ENCODE measurements at places on chromosomes 5 and 9.

- no peak for DNase-seq
These were observed 630.1 kb downstream of the IRX1 start for GRCh38 chr5:4225741-4226140.

GRCh38 chr5:165616490-165617405, 2111.3 kb downstream of the MAT2B start:
- DNase-seq: peak; percentile 2

DNA sequence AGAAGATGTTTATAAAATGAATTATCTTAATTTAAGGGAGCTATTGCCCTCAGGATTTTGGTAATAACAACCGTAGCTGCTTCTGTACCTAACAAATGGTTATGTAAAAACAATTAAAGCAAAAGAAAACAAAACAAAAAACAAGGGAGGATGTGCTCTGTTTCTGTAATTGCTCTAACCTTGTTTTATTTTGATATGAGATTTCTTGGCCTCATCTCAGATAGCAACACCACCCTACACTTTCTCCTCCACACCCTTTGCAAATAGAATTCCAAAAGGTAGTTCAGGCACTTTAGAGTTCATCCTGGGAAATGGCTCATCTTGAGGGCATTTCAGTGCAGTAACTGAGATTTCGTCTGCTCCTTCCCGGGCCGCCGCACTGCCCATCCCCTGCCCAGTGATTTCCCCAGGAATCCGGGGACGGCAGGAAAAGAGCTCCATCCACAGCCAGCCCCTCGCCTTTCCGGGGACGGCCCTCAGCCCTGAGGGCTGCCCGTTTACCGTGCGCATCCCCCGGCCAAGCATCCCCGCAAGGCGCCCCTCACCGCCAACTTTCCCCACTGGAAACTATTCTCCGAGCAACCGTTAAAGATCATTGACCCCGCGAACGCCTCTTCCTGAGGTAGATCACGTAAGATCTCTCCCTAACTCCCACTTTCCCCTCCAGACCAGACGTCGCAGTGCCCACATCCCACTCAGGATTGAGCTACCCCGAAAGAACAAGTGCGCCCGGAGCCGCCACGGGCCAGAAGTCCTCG, 1.2 kb downstream of the FNBP1 start:
- peak; percentile 35 for DNase-seq

DNA sequence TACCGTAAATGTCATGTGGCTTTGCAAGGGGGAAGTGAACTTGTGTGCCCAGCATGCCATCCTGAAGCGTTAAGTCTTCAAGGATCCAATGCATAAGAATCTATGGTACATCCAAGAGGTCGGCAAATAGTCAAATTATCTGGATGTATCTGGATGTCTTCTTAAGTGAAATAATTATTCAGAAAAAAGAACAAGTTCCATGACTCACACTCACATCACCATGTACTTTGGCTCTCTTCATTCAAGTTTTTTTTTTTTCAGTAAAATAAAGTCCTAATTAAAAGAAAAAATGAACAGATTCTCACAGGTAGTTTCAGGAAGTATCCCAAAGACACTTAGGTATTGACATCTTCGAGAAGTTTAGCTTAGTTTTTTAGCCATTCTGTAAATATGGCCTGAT, 62.7 kb upstream of the MEGF10 start:
- DNase-seq: no peak

- DNase-seq: peak; percentile 71
These were observed 52.9 kb upstream of the PAPPA start for GRCh38 chr9:116100711-116101121.

- DNase-seq: no peak
These were observed 156.8 kb upstream of the TBC1D2 start for GRCh38 chr9:98412101-98412842.

DNA sequence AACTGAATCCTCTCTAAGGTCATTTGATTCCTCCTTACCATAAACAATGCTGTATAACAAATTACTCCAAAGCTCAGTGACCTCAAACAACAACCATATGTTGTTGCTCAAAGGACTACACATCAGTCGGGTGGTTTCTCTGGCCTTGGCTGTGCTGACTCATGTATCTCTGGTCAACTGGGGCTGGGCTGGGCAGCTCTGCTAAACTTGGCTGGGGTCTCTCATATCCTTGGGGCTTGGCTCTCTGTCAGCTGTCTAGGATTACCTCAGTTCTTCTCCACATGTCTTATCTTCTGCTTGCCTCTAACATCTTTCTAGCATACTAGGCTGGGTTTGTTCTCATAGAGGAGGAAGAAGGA, 86.4 kb downstream of the GALNT10 start:
- DNase-seq: peak; percentile 77

- DNase-seq: no peak
These were observed 9.4 kb downstream of the PDGFRB start for GRCh38 chr5:150146235-150146634.

GRCh38 chr5:178238711-178239592, 6.3 kb upstream of the PHYKPL start:
- no peak for DNase-seq

GRCh38 chr9:29212397-29213387, 1639.4 kb upstream of the C9orf72 start:
- DNase-seq: no peak

DNA sequence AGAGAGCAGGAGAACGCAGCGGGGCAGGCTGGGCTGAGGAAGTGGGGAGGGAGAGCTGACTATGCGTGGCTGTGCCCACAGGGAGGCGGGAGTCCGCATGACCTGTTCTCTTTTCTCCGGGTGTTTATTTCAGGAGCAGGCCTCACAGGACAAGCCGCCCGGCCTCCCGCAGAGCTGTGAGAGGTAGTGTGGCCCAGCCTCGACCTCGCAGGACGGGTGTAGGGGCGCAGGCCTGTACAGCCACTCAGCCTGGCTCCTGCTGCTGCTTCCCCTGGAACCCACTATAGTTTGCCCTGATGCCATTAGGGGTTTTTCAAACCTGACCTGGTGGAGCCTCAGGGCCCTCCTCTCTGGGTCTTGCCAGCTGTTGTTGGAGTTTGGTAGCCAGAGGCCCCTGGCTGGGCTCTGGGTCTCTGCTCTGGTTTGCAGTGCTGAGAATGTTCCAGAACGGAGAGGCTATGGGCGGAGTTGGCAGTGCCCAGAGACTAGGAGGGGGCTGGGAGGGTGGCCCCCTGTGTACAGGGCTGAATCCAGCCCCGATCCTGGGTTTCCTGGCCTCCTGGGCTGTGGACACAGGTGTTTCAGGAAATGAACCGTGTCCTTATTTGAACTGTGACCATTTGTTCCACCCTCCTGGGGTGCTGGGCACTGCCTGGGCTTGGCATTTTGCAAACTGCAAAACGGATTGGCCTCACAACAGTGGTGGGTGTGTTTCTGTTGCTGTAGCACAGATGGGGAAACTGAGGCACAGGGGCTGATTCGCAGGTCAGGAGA, 78.8 kb downstream of the WNK2 start:
- DNase-seq: no peak

DNA sequence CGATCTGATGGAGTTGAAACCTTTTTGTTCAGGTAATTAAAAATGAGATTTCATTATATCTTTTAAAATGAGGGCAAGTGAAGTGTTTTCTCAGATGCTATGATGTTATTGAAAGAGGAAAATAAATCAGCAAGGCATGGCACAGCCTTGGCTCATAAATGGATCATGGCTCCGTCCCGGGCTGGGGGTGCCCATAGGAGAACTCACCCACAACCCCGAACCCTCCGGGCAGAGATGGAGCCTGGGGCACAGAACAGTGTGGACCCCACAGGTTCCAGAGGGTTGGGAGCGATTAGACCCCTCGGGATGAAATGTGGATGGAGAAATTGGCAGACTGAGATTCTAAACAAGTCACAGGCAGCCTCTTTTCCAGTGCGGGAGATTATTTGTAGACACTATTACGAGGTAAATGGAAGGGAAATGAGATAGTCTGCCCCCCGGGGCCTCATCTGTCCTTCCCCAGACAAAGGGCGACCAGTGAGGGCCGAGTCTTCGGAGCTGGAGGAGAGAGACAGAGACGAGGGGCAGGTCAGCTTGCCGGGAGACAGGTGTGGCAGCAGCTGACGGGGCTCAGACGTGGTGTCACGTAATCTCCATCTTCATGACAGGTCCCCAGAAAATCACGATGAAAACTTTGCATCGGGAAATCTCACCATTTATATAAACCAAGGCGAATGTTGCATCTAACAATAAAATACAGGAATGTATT, 33.7 kb downstream of the NDUFS6 start:
- no peak for DNase-seq

GRCh38 chr9:69971643-69972449, 71.8 kb upstream of the MAMDC2 start:
- DNase-seq: peak; percentile 65

DNA sequence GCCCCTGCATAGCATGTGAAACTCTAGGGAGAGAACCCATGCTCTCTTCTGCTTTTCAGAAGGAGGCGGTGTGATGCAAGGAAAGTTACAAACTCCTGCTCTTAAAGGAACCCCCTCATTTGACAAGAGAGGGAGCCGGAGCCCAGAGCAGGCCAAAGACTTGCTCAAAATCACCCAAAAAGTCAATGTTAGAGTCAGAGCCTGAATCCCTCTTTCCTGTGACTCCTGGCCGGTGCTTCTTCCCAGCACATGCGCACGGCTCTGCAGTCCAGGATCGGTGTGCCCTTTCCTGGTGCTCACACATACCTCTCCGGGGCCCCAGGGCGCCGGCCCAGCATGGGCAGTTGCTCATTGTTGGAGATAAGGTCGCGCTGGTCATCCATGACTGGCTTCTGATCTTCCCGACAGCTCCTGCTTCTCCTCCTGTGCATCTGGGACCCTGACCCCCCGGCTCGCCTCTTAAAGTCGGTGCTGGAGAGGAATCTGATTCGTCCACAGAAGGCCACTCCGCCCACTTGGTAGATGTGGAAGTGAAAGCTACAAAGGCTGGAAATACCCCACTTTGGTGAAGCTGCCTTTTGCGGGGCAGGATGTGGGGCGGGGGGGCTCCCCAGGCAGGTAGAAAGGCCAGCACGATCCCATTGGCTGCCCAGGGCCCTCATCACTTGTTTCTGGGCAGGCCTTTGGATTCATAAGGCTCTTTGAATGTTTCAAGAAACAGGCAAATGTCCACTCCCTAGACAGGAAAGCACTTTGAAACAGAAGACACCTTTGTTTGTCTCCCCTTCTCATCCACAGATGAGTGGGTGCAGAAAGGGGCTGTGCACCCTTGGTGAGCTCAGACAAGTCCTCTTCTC, at the start of gene CD74:
Gene CD74 (minus strand): TSS at position 592 of the 857 bp plus-strand sequence. CDS start 161 bp downstream, at position 431.
- no peak for DNase-seq

GRCh38 chr5:2023196-2023595, 140.5 kb upstream of the IRX4 start:
- no peak for DNase-seq

DNA sequence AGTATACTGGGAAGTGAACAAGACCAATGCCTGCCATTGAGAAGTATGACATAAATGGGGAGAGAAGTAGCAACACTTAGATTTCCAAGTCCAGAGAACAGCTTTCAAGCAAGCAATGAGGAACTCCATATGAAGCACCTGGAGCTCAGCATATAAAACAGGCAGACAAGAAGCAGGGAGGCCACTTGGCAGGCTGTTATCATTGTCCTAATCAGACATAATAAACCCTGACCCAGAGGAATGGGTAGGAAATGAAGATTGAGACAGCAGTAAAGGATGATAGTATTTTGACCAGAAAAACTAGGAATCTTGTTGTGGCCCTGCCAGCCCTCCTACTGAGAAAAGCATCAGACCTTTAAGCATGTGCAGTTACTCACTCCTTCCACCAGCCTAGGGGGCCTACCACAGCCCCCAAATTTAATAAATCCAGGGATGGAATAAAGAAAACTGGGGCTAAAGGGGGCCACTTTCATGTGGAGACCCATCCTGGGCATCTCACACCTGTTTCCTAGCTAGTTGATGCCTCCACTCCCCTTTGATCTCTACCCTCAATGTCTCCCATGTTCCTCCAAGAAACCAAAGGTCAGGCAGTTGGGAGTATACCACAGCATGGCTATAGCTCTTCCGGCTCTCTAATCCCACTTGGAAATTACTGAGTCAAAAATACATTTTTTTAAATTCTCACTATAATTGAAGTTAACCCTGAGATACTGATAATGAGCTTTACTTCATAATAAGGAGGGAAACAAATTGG, 135.1 kb downstream of the SIL1 start:
- DNase-seq: no peak

- peak; percentile 67 for DNase-seq
These were observed at the start of gene PCDHB2 for GRCh38 chr5:141094481-141095262. PCDHB2 (plus strand) TSS chr5:141094615; CDS start chr5:141094791, 176 bp downstream.

All from fibroblast of skin of right biceps (primary cell).